ENCODE measurements at places on chromosomes 5 and 9. TPM values are rescaled to one million over a fixed set of nuclear protein-coding genes. Genes with fewer than 3 reads are reported as not detected.

NUP155 gene
- 37.7 TPM for total RNA-seq

DCANP1 gene
- not detected for total RNA-seq

SPAAR gene
- total RNA-seq, result 10.4 TPM

TAF11L5 gene
- not detected for total RNA-seq

MEGF10 gene
- total RNA-seq, result 0.36 TPM

AKNA gene
- 3.8 TPM for total RNA-seq

DBH gene
- total RNA-seq, result not detected

ANKRD33B gene
- total RNA-seq, result 3.4 TPM

FOXD4L5 gene
- 0.09 TPM for total RNA-seq

IFNB1 gene
- total RNA-seq, result not detected

SPOCK1 gene
- total RNA-seq, result 423 TPM

TRIM36 gene
- total RNA-seq, result 0.36 TPM

MYOZ3 gene
- total RNA-seq, result 0.94 TPM

ZNF879 gene
- 5.6 TPM for total RNA-seq

RASA1 gene
- total RNA-seq, result 39.6 TPM

ZFP37 gene
- 1.4 TPM for total RNA-seq

SURF4 gene
- 376 TPM for total RNA-seq

ABO gene
- not detected for total RNA-seq

EQTN gene
- total RNA-seq, result not detected

GGTA1 gene
- total RNA-seq, result 0.18 TPM

RUSC2 gene
- total RNA-seq, result 10.3 TPM

BSPRY gene
- not detected for total RNA-seq

ACOT12 gene
- total RNA-seq, result not detected

ZFP2 gene
- total RNA-seq, result 0.18 TPM

IL9 gene
- total RNA-seq, result not detected

MZB1 gene
- total RNA-seq, result 0.09 TPM

PHF24 gene
- total RNA-seq, result not detected

C5orf63 gene
- total RNA-seq, result 0.63 TPM

ADAMTS2 gene
- 41.0 TPM for total RNA-seq

HTR1A gene
- not detected for total RNA-seq

ATP10B gene
- not detected for total RNA-seq

PCDHGA2 gene
- 0.90 TPM for total RNA-seq

STING1 gene
- total RNA-seq, result 33.0 TPM
